ENCODE measurements at places on chromosomes 4 and X.

DNA sequence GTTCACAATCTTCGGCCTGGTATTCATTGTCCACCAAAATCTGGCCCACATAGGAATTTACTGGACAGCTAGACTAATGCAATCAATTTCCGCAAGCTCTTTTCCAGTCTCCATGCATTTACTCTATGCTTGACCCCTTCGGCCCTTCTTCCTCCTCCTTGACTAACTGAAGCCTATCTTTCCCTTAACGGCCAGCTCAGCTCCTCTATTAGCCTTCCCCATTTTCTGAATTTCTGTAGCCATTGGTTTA, 1.2 kb upstream of the PHKA2 start:
- no peak for DNase-seq

GRCh38 chrX:150506020-150506419, 62.4 kb upstream of the MTM1 start:
- no peak for DNase-seq

- DNase-seq: no peak
Observed at GRCh38 chr4:102832105-102832504, 4.8 kb upstream of the UBE2D3 start.

- DNase-seq: no peak
Observed at GRCh38 chrX:37809970-37810369, 30.1 kb downstream of the CYBB start.

GRCh38 chrX:153507484-153508178, 9.8 kb upstream of the ATP2B3 start:
- peak; percentile 66 for DNase-seq

GRCh38 chr4:23455456-23456158, 434.2 kb downstream of the PPARGC1A start:
- no peak for DNase-seq

- no peak for DNase-seq
Observed at GRCh38 chr4:158446106-158446505, 75.6 kb upstream of the RXFP1 start.

GRCh38 chr4:124937993-124938392, 225.5 kb upstream of the ANKRD50 start:
- DNase-seq: no peak

GRCh38 chr4:189302719-189303118, 638.0 kb upstream of the FRG1 start:
- DNase-seq: no peak

- DNase-seq: no peak
Observed at GRCh38 chrX:14228611-14229010, 198.9 kb upstream of the GEMIN8 start.

- no peak for DNase-seq
Observed at GRCh38 chr4:142366769-142367181, 479.3 kb downstream of the INPP4B start.

DNA sequence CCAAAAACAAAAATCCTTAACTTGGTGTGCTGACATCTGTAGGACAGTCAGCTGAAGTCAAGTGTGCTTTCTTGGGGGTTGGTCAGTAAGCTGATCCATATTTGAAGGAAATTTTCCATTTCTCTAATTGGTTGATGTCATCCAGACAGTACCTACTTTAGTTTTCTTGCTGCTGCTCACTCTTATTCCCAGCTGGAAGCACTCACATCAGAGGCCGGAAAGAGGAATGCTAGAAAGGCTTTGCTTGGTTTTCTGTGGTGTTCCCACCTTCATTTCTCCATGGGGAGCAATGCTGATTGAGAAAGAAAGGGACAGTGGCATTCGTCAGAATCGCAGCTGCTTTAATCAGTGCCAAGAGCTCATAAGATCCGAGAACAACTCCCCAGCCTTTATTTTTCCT, 227.0 kb downstream of the C4orf33 start:
- DNase-seq: no peak

- no peak for DNase-seq
Observed at GRCh38 chr4:1939664-1940509, 68.7 kb downstream of the NSD2 start.

DNA sequence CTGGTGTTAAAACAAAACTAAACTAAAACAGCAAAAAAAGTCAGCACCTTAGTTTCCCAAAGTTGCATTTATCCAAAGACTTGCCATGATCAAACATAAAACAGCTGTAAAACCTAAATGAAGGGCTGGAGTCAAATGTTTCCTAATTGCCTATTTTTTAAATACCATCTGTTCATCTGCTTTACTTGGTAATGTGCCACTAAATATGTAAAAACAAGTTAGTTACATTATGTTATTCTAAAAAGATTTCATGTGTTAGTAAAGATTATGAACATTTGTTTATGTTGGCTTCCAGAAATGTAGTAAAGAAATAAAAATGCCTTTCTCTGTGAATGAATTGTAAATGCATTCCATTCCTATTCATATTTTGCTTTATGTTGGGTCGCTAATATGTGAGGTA, 977.8 kb downstream of the FSTL5 start:
- DNase-seq: no peak

GRCh38 chrX:12400218-12400617, 261.9 kb downstream of the FRMPD4 start:
- DNase-seq: no peak

DNA sequence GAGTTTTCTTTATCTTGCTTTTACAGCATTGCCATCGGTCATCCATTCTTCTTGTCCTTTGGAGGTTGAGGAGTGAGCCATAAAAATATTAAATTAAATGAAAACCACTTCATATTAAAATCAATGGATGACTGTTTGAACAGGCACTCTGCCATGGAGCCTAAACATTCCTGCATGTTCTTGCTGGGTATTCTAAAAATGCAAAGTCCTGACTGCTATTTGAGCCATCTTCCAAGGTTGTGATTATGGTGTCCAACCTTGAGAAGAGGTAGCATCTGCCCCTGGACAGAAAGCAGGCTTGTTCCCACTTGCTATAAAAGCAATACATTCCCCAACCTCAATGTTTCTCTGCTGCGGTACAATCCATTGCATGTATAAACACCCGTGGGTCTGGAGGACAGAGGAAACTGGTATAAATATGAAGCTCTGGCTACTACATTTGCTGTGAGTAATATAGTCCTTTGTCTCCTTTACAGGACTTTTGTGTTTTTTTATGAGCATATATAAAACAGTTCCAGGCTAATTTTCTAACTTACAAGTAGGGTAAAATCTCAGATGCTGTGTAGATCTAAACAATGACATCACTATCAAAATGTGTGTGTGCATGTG, 70.9 kb upstream of the FAT4 start:
- DNase-seq: no peak

GRCh38 chr4:158492391-158492790, 29.3 kb upstream of the RXFP1 start:
- no peak for DNase-seq

- DNase-seq: no peak
Observed at GRCh38 chrX:38268011-38268410, 47.3 kb upstream of the SRPX start.

- DNase-seq: no peak
Observed at GRCh38 chrX:45434231-45434630, 233.6 kb upstream of the DIPK2B start.

- DNase-seq: no peak
Observed at GRCh38 chr4:150182794-150183193, 104.5 kb downstream of the DCLK2 start.
